ENCODE measurements at places on chromosomes 7 and 10.

DNA sequence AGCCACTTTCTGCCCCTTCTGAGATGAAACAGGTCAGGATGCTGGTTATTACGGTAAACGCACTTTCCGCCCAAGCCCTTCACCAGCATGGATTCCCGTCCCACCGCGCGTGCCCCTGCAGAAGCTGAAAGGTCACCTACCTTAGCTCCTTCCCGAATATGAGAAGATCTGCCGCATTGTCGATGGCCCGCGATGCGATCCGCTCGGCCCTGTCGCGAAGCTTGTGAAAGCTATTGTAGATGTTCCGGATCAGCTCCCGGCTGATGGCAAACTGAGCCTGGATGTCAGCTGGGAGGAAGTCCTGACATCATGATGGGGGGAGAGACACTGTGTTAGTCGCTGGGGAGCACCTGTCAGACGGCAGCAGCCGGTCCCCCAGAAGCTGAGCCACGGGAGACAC, 22.1 kb downstream of the NUDT1 start:
- no peak for DNase-seq

DNA sequence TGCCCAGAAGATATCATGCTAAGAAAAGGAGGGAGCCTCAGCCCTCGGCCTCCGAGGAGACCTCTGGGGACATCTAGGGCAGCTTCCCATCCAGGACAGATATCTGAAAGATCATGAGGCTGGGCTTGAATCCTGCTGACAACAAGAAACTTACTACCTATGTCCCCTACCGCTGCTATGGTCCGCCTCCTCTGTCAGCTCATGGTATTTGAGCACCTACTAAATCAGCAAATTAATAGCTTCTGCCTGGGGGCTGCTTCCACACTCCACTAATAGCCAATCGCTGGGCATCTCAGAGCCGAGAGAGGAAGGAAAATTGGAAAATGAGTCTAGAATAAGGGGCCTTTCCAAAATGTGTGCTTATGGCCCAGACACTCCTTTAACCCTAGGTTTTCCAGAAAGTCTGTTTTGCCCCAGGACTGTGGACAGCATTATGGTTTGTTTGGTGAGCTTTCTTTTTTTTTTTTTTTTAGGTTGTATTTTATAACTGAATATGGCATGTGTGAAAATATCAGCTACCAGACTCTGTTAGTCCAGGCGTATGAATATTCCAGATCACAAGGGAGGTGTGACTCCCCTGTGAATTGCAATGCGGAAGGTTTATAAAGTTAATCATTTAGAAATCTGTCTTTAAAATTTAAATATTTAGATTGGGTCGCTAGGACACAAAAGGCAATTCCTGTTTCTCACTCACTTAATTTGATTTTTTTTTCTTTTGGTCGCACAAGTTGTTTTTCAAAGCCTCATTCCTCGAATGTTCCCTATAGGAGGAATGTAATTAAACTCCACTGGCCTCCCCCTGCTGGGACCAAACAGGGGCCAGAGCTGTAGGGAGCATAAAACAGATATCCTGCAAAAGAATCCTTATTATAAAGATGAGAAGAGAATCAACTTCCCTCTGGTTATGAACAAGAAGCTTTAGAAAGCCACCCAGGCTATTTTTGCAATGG, 89.4 kb downstream of the PARP12 start:
- DNase-seq, result no peak

DNA sequence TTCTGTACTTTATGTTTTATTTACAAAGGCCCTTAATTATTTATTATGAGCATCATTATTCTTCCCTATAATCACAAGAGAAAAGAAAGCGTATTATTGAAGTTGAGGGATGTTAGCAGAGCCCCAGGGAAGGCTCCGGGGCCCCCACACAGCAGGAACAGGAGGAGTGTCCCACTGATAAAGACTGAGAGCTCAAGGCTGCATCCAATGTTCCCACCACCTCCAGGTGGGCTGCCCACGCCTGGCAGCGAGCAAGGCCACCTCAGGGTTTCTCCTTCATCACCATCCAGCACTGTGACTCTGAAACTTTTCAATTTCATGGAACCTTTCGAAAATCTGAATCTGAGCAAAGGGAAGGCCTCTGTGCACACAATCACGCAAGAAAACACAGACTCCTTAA, 35.9 kb upstream of the WIPF3 start:
- DNase-seq, result no peak

DNA sequence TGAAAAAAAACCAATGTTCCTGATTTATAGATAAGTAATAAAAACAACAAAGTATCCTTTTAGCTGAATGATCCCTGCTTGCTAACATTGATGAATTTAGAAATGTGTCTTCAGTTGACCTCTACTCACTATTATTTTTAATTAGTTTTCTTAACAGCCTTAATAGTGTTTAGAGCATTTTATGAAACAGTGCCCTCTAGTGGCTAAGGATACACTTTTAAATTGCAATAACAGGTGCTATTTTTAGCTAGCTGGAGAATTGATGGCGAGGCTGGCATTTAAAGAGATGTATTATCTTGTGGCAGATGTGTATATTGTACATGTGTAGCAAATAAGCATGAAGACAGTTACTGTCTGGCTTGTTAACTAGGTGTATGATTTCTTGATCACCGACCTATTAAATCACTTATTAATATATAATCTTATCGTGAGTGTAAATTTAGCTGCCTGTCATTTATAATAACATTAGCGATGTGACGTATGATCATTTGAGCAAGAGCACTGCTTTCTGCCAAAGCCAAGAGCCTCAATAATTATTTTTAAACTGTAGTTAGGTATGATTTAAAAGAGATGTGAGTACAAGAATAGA, 451.9 kb downstream of the DPP6 start:
- peak; percentile 1 for DNase-seq

DNA sequence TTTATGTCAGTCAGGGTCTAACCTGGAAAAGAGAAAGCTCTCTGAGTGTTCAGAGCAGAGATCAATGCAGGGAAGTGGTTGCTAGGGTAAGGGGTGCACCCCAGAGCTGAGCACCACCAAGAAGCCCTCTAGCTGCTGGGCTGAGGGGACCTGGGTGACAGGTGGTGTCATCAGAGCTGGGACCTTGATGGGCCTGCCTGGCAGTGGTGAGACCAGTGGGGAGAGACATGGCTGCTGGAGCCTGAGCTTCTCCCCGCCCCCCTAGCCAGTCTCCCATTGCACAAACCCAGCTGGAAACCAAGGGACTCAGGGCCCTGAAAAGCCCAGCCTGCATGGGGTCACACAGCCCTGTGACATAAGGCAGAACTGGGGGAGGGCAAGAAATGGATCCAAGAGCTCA, 49.1 kb upstream of the OSBPL3 start:
- no peak for DNase-seq

DNA sequence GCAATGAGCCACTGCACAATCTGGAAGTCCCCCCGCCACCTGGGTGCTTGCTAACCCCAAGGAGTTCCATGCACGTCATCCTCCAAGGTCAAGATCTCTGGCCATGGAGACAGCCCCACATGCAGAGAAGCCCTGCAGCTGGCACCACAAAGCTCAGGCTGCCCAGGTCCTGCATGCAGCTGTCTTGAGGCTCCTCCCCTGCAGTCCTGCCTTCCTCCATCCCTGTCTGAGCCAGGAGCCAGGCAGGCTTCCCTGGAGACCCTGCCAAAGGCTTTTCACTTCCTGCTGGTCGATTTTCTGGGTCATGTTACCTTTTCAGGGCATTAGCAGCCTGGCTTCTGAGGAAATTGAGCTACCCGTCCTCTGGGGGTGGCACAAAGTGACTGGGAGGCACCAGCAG, 12.5 kb upstream of the TMEM72 start:
- DNase-seq, result no peak

GRCh38 chr10:121205625-121206024, 354.5 kb downstream of the WDR11 start:
- DNase-seq, result no peak

- no peak for DNase-seq
Measured at GRCh38 chr7:101858437-101859385, 41.3 kb downstream of the CUX1 start.

- no peak for DNase-seq
Measured at GRCh38 chr10:34548466-34548865, 266.6 kb downstream of the PARD3 start.

GRCh38 chr10:80614576-80615416, 77.1 kb downstream of the SH2D4B start:
- no peak for DNase-seq

DNA sequence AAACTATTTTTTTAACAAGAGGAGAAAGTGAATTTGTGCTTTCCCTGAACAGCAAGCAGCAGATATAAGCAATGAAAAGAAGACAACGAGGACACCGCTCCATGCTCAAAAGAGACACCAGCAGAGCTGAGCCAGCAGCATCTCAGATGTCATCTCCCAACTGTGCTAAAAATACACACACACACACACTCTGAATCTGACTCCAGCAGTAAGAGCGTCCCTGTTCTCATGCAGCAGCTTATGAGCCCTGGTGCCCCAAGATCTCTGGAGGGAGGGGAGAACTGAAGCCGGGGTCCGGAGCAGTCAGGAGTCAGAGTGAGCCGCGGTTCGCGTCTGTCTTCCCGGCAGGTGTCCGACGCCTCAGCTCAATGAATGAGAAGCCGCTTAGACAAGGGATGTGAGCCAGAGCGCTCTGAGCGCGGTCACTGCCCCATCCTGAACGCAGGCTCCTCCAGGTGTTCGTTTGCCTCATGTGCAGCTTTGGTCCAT, 49.2 kb downstream of the SVIL start:
- DNase-seq, result no peak

- no peak for DNase-seq
Measured at GRCh38 chr10:111177379-111177778, 100.5 kb downstream of the ADRA2A start.

- DNase-seq, result no peak
Measured at GRCh38 chr7:22727714-22728035, 675 bp downstream of the IL6 start.

- DNase-seq, result no peak
Measured at GRCh38 chr10:99410146-99410545, 20.3 kb downstream of the GOT1 start.

DNA sequence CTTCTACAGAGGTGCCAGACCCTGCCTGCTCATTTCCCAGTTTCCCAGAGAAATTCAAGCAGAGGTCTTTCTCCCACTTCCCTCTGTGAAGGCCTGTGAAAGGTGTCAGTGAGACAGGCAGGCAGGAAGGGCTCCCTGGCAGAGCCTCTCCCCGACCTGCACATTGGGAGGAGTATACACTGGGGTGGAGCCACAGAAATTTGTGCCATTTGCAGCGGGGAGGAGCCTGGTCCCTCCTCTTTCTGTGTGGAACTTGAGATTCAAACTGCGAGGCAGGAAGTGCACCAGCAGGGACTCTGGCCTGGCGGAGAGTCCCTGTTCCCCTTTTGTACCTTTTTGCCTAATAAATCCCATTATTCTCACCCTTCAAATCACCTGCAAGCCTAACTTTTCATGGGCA, 54.6 kb upstream of the OPN4 start:
- DNase-seq, result no peak

DNA sequence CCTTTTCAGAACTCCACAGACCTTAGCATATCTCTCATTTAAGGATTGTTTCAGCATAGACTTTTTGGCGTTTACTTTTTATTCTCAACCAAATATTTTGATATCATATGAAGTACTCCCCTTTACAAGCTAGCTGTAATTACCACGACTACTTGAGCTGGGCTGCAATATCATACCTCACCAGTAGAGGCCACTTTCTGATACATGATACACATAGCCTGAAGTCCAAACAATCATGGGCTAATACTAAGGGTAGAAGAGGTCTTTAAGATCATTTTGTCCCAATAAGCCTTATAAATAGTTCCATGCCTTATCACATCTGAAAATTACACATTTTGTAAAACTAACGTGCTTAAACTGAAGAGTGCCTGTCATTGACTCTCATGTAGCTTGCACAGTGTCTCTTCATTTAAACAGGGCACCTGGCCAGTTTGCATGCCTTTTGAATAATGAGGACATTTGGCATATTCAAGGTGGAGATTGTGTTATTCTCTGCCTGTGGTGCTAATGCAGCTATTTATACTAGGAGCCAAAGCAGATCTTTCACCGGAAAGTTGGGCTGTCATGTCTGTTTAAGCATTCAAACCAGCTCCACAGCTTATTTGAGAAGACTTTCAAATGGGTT, 403.7 kb upstream of the ZMIZ1 start:
- peak; percentile 5 for DNase-seq

- DNase-seq, result no peak
Measured at GRCh38 chr10:79410315-79411094, 34.9 kb downstream of the ZCCHC24 start.

DNA sequence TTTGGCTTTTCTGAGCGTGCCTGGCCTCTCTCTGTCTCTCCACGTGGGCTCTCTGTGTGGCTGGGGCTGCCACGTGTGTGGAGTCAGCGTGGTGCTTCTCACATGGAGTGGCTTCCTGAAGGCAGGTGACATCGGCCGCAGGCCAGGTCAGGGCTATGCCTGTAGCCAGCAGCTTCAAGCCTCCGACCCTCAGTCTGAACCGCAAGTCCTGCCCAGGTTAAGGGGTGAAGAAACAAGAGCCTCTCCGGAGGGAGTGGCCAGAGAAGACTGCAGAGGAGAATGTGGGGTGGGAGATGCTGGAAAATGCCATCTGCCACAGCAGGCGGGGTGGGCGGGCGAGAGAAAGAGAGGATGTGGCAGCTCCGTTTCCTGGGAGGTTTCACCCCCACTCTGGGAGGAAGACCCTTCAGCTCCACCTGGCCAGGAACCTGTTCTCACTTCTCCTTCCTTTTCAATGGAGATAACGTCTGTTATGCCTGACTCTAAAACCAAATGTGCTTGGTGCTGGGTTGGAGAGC, 14.3 kb upstream of the VIPR2 start:
- DNase-seq, result no peak

DNA sequence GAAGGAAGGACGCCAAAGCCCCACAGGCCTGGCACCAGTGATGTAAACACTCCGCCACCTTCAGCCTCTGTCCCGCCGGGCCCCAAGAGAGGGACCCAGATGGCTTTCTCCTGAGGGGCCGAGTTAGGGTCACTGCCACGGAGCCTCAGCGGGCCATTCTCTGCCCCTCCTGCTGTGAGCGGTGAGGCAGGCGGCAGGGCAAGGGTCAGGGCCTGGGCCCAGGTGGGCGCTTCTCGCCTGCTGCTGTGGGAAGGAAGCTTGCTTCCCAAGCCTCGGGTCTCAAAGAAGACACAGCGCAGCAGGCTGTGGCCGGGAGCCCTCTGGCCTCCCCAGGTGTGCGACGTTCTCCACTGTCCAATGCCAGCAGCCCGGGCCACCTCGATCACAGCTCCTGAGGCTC, 84.8 kb downstream of the PROSER2 start:
- DNase-seq, result no peak

GRCh38 chr7:99562832-99563231, 4.4 kb downstream of the ZNF655 start:
- DNase-seq, result peak; percentile 51

DNA sequence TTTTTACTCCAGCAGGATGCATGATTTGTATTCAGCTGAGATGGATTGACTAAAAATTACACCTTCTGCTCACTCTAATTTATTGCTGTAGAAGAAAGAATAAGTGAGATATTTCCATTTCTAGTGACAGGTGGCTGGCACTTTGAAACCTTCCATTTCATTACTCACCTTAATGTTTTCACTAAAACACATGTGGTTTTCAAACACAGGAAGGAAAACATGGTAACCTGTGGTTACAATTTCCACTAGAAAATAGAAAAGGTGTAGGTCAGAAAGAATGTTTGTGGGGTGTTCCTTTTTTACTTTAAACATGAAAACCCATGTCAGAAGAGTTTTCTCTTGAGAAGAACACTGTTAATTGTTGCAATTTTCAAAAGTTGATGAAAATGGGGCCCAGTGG, 12.0 kb upstream of the PRKCQ start:
- no peak for DNase-seq

Data from stimulated activated CD4-positive, alpha-beta T cell treated with anti-CD3 and anti-CD28 coated beads, Interleukin-12 subunit alpha, Interleukin-12 subunit beta, amount 100 ng/mL, for 48 hours (primary cell).